ENCODE measurements at places on chromosomes 7 and 10.
A peak's percentile ranks its signal among the peaks of the same experiment; 100 is the strongest.

- no peak for DNase-seq
Observed at GRCh38 chr7:64992971-64993370, 2.1 kb upstream of the ZNF117 start.

DNA sequence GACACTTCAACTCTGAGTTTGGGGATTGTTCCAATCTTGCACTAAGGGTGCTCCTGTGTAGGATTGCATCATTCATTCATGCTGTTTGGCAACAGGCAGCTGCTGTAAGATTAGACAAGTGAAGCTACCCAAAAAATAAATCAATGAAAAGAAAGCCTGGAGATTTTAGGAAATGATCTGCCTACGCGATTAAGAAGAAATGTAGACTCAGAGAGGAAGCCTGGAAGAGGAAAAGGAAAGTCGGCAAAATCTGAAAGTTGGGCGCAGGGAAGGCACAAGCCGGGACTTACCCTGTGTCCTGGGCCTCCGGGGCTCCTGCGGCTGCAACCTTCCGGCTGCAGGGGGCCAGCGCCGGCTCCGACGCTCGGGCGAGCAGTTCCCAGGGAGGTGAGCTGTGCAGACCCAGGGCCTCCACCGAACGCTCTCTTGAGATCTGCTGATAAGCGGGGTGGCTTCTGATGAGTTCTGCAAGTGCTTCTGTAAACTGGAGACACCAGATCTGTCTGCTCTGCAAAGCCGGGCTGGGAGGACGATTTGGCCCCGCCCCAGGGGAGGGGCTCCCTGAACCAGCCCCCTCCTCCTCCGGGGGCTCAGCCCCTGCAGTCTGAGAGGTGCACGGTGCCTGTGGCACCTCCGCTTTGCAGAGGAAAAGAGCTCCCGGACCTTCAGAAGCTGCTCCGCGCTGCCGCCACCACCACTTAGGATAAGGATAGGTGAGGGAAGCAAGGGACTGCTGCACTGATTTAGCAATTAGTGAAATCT, 17.4 kb downstream of the PSPH start:
- no peak for DNase-seq

DNA sequence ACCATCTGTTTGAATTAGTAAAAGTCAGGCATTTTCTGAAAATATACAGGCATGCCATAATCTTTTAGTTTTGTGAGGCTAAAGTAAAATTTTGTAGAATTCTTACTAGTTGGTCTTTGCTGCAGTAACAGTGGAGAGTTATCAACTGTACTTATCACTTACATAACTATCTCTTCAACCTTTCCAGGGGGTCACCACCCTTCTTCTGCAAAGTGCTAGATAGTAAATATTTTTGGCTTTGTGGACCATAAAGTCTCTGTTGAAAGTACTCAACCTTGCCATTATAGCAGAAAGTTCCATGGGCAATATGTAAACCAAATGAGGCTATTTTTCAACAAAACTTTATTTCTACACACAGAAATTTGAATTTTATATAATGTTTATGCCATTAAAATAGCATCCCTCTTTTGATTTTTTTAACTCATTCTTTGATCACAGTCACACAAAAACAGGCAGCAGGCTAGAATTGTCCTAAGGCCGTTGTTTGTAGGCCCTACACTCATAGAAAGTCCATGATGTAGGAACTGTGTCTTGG, 59.5 kb upstream of the KLF6 start:
- no peak for DNase-seq

DNA sequence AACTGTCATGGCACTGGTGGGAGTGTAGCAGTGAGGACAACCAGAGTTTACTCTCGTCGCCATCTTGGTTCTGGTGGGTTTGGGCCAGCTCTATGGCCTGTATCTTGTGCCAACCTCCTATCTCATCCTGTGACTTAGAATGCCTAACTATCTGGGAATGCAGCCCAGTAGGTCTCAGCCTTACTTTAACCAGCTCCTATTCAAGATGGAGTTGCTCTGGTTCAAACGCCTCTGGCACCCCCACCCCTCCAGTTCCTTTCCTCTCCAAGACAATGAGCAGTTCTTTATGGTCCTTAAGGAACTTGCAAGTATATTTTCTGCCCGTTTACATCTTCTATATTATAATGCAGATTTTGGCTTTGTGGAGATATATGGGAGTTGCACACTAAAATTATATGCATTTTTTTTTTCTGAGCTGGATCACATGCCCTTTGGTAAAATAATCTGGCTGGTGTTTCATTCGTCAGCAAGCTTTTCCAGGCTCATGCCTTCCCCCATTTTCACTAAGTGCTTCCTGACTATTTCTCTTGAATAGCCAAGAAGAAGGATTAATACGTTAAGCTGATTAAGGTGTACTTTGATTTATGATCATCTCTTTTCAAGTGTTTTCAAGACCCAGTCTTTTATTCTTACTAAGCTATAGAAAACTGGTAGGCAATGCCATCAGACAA, 11.2 kb upstream of the WIPF3 start:
- peak; percentile 29 for DNase-seq

- no peak for DNase-seq
Observed at GRCh38 chr7:90708841-90709317, 112.8 kb downstream of the CDK14 start.

DNA sequence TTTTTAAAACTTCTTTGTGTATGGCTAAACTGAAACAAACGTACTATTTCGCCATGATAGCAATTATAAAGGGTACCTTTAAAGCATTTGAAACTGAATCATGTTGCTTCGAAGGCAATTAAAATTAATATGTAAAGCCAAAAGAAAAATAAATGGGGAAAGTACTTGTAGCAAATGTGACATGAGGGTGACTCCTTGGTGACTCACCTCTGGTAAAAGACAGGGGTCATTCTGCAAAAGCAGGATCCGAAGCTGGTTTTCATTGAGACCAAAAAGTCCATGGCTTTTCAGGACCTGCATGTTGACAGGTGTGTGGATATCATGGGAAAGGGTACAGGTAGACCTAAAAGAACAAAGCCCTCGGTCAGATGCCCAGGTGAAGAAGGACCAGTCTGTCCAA, 1.5 kb downstream of the ZC3HAV1L start:
- no peak for DNase-seq

DNA sequence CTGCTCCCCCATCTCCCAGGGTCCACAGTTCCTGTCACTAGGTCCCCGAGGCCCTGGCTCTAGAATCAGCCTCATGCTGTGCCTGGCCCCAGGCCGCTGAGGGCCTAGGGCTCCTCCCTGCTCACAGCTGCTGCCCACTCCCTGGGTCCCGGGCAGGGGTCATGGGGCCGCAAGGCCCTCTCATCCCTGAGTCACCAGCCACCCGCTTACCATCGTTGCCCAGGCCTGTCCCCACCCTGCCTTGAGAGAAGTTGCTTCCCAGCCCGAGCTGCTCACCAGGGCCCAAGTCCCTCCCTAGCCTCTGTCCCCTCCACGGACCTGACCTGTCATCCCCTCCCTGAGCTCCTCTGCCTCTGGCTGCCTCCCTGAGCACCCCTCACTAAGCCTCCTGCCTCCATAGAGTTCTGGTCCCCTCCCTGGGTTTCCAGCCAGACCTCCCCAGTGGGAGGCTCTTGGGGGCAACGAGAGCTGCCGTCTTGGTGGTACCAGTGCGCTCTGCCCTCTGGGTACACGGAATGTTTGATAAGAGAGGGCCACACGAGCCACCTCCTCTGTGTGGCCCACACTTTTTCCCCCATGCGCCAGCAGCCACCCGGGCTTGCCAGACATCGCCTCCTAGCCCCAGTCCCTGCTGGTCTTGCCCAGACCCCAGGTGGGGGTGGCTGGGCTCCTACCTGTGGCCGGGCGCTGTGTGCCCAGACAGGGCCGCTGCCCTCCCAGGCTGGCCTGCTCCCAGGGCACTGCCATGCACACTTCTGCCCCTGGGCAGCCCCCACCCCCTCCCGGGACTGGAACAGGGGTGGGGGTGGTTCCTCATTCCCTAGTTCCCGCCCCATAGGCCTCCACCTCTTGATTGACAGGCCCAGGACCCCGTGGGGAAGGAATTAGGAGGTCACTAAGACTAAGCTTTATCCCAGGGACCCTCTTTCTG, 21.3 kb downstream of the MLXIPL start:
- no peak for DNase-seq

GRCh38 chr10:97078261-97078937, 107.4 kb downstream of the SLIT1 start:
- no peak for DNase-seq

Measured in esophagus muscularis mucosa (tissue), 4 donors.